Activated T-helper 2 cell treated with anti-CD3 and anti-CD28 coated beads, Interferon-gamma antibody, Interleukin-2, Interleukin-4, amounts not matched to agents 10 μg/mL and 5 μg/mL and 100 μg/mL, durations not matched to agents 14 hours and 24 hours and 36 hours (primary cell): ENCODE measurements at places on chromosomes 1 and 21.

DNA sequence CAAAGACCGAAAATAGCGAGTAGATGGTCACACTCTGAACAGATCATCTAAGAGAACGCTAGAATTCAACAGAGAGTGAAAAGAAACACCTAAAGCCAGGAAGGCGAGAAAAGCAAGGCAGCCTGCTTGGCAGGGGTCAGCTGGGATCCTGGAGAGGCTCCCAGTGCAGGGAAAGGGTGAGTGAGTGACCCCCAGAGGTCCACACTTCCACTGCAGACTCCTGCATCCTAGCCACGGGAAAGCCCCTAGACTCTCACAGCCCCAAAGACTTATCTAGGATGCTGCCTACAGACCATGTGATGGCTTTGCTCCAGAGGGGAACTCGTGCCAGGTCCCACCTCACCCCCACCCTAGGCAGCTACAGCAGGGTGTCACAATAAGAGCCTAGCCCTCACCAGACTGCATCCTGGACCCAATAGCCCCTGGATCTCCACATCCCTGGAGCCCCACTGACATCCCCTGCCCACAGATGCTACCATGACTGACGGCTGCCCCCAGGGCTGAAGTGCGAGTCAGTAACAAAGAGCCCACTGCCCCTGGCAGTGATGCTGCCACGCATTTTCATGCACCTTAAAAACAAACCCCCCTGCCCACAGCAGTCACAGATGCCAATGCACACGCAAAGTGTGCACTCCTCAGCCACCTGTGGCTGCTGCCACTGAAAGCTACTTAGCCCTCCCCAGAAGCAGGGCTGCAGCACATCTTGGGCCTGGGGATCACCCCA lies 62.2 kb downstream of the PSMG1 start:
- no peak for DNase-seq

DNA sequence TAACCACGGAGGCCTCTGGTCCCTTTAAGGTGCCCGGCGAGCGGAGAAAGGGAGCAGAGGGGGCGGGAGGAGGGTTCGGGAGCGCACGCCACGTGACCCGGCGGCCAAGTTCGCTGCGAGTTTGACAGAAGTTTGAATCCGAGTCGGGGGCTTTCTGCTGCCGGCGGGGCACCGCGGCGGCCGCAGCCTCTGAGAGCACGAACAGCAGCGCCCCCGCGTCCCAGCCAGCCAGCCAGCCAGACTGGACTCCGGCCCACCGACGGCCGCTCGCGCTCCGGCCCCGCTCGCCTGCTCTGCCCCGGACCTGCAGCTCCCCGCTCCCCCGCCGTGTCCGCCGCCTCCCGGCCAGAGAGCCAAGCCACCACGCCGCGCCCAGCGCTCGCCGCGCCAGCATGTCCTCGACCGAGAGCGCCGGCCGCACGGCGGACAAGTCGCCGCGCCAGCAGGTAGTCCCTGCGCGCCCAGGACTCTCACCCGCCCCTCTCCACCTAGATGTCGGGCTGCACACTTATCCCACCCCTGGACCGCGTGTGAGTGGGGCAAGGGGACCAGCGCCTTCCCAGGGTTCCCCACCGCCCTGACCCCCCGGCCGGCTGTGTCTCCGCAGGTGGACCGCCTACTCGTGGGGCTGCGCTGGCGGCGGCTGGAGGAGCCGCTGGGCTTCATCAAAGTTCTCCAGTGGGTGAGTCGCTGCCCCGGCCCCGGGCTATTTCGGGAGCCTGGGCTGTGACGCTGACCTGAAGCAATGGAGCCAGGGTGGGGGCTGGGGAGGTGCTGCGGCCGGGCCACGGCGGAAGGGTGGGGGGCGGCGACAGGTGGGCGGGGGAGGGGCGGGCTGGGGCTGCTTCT lies at the start of gene SYPL2:
SYPL2 (plus strand) TSS at position 95 of the 849 bp plus-strand sequence; CDS start at position 393, 298 bp downstream.
- DNase-seq = no peak

- no peak for DNase-seq
Observed at GRCh38 chr1:84758968-84759491, 68.8 kb upstream of the SSX2IP start.

DNA sequence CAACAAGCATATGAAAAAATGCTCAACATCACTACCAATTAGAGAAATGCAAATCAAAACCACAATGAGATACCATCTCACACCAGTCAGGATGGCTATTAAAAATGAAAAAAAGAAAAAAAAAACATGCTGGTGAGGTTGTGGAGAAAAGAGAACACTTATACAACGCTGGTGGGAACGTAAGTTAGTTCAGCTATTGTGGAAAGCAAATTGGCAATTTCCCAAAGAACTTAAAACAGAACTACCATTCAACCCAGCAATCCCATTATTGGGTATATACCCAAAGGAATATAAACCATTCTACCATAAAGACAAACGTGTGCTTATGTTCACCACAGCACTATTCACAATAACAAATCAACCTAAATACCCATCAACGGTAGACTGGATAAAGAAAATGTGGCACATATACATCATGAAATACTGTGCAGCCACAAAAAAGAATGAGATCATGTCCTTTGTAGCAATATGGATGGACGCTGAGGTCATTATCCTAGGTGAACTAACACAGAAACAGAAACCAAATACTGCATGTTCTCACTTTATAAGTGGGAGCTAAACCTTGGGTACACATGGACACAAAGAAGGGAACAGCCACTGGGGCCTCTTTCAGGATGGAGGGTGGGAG lies 49.5 kb downstream of the LYST start:
- DNase-seq = no peak

DNA sequence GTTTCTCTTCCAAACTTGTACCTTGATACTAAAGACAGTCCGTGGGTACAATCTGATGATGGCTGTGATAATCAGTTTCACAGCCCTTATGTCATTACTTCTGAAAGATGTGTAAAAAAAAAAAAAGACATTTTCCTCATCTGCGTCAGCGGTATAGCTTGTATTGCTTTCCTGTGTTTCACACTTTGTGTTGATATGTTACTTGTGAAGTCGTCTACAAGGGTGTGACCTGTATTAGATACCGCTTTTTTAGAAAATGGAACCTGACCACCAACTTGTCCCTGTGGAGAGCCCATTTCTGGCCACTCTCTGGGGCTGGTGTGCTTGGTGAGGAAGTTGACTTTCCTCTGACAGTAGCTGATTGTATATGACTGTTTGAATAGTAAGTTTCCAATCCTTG lies 50.5 kb downstream of the PEX14 start:
- DNase-seq = no peak

- DNase-seq = no peak
Observed at GRCh38 chr21:43271452-43272020, 102.7 kb downstream of the CRYAA start.

DNA sequence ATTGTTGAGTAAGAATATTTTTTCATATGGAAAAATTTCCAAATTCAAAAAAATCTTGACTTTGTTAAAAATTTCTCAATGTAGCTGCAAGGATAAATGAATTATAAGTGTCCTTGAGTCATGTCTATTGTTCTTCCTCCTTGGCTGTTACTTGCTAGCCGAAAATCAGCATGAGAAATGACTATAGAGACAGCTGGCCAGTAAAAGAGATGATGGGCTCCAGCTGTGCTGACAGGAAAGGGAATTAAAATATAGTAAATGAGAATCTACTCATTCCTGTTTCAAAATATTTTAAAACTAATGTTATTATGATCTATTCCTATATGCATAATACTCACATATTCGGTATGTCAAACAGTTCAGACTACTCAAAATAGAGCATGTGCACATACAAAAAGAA lies 1292.6 kb downstream of the BRINP3 start:
- DNase-seq = no peak

DNA sequence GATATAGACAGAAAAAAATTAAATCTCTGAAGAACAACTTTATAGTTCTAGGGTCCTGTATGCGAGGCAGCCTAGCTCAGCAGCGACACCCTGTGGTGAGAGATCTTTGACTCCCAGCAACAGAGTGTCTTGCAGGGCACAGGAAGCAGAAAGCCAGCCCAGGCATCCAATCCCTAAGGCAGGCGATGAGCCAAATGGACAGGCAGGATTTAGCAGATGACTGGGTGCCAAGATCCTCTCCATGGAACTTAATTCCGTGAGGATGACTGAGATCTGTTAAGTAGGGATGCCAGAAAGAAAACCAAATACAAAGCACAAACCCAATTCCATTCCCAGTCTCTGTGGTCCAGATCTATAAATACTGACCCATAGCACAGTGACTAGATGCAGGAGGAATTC lies 38.8 kb downstream of the HLCS start:
- DNase-seq = peak; percentile 50

- DNase-seq = peak; percentile 45
Observed at GRCh38 chr1:223363856-223364684, at the start of gene SUSD4. SUSD4 (minus strand) TSS chr1:223364176; CDS start chr1:223363425, 751 bp downstream.

DNA sequence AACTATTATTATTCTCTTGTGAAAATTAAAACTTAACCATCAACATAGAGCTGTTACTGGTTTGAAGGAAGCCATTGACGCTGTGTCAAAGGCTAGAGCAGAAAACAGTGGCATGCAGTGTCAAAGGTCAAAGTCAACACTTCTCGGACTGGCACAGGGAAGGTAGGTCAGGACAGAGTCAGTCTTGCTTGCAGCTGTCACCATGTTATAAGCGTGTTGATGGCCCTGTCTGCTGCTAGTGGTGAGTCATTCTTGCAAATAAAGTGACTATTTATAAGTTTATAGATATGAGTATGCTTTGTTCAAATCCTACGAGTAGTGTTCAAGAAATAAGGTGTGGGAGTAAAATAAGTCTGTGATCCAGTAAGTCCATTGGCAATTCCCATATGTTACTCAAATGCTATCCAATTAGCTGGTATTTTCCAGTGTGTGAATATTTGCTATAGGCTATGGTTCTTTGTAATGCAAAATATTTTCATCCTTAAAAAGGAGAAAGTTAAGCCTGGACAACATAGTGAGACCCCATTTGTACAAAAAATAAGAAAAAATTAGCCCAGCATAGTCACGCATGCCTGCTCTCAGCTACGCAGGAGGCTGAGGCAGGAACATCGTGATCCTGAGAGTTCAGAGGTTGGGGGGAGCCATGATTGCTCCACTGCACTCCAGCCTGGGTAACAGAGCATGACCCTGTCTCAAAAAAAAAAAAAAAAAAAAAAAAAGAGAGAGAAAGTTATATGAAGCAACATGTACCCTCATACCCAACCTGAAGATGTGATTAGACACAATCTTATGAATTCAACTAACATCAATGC lies 26.3 kb upstream of the TINAGL1 start:
- no peak for DNase-seq

- DNase-seq = peak; percentile 78
Observed at GRCh38 chr1:153977250-153978240, at the start of gene JTB. JTB (minus strand) TSS chr1:153977674; CDS start chr1:153977252, 422 bp downstream.

DNA sequence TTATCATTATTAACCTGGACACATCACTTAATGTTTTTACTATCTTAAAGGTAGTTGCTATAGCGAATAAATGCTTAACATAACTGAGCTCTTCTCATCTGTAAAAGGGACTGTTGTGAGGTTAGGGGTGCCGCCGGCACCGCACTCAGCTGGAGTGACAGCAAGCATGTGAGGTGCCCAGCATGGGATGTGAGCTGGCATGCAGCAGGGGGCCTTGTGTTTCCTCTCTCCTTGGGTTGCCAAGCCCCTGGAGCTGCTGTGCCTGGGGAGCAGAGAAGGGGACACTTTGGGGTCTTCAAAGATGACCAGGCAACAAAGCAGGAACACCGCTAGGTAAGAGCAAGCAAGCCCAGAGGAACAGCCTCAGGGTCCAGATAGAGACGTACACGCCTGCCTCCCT lies 2.1 kb upstream of the ZC3H12A start:
- no peak for DNase-seq

GRCh38 chr1:107925565-107925964 lies 39.4 kb downstream of the VAV3 start:
- DNase-seq = no peak

DNA sequence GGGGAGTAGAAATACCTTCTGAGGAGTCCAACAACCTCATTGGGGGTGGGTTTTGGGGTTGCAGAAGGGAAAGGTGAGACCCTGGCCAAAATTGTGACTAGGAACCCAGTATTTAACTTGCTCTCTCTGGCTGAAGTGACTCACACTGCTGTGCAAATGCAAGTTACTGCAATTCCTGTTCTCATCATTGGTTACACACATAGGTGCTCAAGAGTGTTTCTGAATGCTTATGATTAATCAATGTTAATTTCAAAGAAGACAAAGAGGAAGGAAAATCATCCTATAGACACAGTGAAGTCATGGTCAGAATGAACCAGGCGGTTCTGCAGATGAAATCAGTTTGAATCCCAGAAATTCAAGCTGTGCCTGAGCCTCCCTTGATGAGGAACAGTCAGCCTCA lies 3.1 kb downstream of the ASCL5 start:
- DNase-seq = no peak

- no peak for DNase-seq
Observed at GRCh38 chr1:167795810-167796740, 74.3 kb downstream of the MPZL1 start.

DNA sequence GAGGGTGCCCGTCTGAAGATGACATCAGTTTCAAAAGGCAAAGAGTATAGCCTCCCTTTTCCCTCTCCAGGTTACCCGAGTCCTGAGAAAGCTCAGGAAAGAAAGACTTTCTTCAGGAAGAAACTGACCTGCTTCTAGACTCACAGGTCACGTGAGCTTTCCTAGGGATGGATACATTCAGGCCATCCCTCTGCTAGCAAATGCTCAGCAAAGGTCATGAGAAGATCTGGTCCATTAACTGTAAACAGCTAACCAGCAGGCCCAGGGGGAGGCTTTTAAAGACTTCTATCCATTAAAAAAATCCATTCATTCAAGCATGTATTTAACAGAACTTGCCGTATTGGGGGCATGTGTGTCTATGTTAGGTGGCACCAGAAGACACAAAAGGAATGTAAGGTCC lies 605.5 kb downstream of the KIF26B start:
- DNase-seq = no peak

DNA sequence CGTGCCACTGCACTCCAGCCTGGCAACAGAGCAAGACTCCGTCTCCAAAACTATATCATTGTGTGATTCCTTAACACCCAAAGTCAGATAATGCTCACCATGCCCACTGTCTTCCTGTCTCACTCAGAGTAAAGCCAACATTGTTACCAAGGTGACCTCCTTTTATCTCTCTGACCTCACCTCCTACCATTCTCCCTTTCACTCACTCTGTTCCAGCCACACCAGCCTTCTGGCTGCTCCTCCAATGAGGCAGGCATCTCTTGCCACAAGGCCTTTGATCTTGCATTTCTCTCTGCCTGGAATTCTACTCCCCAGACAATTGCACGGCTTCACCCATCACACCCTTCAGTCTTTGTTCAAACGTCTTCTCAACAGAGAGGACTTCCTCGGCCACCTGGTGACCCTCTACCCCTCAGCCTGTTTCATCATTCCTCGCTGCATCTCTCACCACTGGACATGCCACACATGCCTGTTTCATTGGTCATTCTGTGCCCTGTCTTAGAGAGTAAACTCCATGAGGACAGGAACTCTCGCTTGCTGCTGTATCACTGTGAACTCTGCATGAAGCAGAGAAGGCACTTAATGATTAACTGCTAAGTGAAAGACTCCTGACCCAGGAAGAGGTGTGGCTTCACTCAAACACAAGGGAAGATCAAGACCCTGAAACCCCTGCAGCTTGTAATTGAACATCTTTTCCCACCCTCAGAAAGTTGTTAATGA lies 67.1 kb upstream of the CAPZB start:
- DNase-seq = no peak

DNA sequence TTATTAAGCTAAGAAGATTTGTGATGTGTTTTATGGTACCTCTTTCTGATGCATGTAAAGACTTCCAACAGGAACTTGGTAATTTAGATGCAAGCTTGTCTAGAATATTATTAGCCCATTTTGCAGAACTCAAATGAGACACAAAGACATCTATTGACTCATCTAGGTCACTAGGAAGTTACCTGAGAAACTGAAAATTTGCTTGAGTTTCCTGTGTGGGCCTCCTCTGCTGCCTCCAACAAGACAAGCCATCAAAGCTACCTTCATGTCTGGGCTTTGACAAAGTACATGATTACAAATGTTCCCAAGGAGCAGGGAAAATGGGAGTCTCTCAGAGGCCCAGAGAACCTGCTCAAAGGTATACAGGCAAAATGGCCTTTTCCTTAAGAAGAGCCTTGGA lies 5.6 kb downstream of the RUNX1 start:
- no peak for DNase-seq
